Iris pigment epithelial cell (primary cell): ENCODE measurements at places on chromosomes 7 and 10.

- DNase-seq: no peak
These were observed 434.9 kb downstream of the ADRA2A start for GRCh38 chr10:111511751-111512150.

- DNase-seq: no peak
These were observed 80.5 kb downstream of the ELAPOR2 start for GRCh38 chr7:86978808-86979506.

DNA sequence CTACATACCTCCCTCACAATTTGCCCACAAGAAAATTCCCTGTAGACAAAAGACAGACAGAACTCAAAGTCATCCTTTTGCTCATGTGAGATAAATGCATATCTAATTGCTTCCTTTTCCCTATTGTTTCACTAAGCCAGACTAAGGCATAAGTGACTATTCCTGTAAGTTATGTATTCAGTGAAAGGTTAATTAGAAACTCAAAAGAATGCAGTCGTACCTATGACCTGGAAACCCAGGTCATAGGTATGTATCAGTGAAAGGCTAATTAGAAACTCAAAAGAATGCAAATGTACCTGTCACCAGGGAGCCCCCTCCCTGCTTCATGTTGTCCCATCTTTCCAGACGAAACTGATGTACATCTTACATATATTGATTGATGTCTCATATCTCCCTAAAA is 10.3 kb upstream of the GARS1 start:
- DNase-seq: no peak

GRCh38 chr10:60517805-60518204 is 128.1 kb upstream of the ANK3 start:
- DNase-seq: peak; percentile 44

DNA sequence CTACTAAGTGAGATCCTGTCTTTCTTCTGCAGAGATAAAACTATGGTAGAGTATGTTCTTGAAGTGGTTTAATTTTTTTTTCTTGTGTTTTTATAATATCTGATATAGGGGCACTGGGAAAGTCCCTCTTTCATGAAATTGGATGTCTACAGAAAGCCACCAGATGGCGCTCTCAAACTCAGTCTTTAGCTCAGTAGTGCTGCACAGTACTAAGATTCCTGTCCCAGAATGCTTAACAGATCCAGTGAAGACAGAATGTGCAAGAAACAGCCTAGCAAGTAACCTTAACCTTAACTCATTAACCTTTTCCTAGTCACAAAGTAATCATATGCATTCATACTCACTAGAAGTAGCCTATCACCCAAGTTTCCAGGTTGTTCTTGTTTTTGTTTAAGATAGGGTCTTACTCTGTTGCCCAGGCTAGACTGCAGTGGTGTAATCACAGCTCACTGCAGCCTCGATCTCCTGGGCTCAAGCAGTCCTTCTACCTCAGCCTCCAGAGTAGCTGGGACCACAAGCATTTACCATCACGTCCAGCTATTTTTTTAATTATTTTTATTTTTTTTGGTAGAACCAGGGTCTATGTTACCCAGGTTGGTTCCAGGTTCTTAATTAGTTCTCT is 56.7 kb downstream of the IDE start:
- DNase-seq: peak; percentile 75
